ENCODE measurements at places on chromosomes 4 and X.

GRCh38 chr4:1174941-1175634 lies 2.7 kb upstream of the SPON2 start:
- no peak overlapping the region for H3K27ac ChIP-seq
- H3K4me3 ChIP-seq: no peak overlapping the region

GRCh38 chrX:30941898-30942297 lies 52.8 kb upstream of the TAB3 start:
- no peaks in the 10 kb centered on the region for H3K4me1 ChIP-seq
- H3K4me3 ChIP-seq: no peak overlapping the region
- no peaks in the 10 kb centered on the region for H3K27me3 ChIP-seq
- DNase-seq: no peak
- no peaks in the 10 kb centered on the region for H3K36me3 ChIP-seq
- no peak overlapping the region for H3K27ac ChIP-seq

DNA sequence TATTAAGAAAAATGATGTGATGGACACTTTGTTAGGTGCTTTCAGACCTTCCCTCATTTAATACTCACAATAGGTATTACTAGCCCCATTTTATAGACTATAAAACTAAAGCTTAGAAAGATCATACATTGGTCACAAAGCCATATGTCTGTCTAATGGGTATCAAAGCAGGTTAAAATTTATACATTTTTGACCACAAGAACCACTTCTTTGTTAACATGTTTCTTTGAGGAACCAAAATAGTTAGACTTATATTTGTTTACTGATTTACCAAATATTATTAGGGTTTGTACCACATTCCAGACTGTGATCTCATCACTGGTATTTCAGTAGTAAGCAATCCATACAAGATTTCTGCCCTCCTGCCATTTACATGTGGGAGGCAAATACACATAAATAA lies 363.3 kb downstream of the NAF1 start:
- no peaks in the 10 kb centered on the region for H3K36me3 ChIP-seq
- no peak for DNase-seq
- no peaks in the 10 kb centered on the region for H3K27me3 ChIP-seq
- no peak overlapping the region for H3K27ac ChIP-seq
- no peak overlapping the region for H3K4me3 ChIP-seq

DNA sequence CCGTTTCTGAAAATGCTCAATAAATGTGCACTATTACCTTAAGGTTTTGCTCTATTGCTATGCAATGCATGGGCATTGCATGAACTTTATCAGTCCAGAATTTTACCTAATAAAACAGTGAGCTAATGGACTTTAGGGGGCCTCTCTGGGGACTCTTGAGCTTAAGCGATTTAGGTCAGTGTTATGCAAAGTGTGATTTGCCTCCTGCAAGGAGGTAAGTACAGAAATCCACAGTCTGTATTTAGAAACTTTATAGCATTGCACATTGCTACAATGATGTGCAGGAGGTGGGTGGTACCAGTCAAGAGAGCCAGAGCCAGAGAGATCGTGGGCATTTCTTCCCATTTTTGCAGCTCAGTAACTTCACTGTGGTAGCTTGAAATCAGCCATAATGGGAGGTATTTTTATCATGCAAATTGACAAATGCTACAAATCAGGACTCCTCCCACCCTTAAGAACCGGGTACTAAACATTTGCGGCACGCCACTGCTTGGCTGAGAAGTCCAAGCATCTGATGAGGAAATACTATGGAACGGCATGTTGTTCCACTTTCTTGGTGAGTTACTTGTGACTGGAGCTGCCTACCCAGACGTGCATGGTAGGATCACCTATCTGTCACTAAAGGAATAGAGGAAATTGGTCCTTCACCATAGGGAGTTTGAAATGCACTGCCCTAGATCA lies 174.6 kb upstream of the PGRMC2 start:
- H3K4me1 ChIP-seq: no peaks in the 10 kb centered on the region
- DNase-seq: no peak
- no peak overlapping the region for H3K27ac ChIP-seq
- H3K27me3 ChIP-seq: no peaks in the 10 kb centered on the region
- no peak overlapping the region for H3K4me3 ChIP-seq

DNA sequence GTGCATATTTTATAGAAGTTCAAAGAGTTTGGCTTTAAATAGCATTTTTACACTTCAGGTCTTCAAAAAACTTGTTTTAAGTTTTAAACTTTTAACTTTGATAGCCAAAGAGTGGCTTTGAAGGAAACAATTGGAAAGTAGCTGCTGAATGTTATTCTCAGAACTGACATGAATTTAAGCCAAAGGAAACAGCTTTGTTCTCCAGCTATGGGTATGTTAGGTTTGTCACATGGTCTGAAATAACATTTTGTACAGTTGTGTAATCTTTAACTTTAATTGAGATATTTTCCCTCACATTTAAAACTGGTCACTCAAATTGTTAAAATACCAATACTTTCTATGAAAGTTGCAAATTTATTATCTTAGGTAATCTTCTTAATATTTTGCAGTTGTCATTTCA lies 564.7 kb downstream of the IL15 start:
- no peaks in the 10 kb centered on the region for H3K4me1 ChIP-seq
- DNase-seq: no peak
- no peaks in the 10 kb centered on the region for H3K27me3 ChIP-seq
- no peak overlapping the region for H3K4me3 ChIP-seq
- H3K27ac ChIP-seq: no peak overlapping the region
- no peaks in the 10 kb centered on the region for H3K36me3 ChIP-seq

- no peaks in the 10 kb centered on the region for H3K27me3 ChIP-seq
- no peak overlapping the region for H3K27ac ChIP-seq
- no peak for DNase-seq
- no peaks in the 10 kb centered on the region for H3K4me1 ChIP-seq
These were observed 25.1 kb upstream of the PRDM8 start for GRCh38 chr4:80172203-80172602.

DNA sequence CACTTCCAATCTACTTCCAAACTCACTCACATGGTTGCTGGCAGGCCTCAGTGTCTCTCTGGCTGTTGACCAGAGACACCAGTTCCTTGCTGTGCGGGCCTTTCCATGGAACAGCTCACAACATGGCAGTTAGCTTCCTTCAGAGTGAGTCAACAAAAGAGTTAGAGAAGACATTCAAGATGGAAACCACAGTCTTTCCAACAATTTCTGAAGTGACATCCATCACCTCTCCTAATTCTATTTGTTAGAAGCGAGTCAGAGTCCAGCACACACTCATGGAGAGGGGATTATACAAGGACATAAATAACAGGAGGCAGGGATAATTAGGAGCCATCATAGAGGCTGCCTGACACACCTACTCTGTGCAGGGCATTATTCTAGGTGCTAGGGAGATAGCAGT lies 62.5 kb upstream of the TMEM164 start:
- no peaks in the 10 kb centered on the region for H3K4me1 ChIP-seq
- no peaks in the 10 kb centered on the region for H3K27me3 ChIP-seq
- no peak overlapping the region for H3K27ac ChIP-seq
- H3K4me3 ChIP-seq: no peak overlapping the region
- H3K36me3 ChIP-seq: no peaks in the 10 kb centered on the region
- no peak for DNase-seq

GRCh38 chrX:2373615-2374014 lies 127.2 kb downstream of the DHRSX start:
- H3K4me3 ChIP-seq: no peak overlapping the region
- no peaks in the 10 kb centered on the region for H3K27me3 ChIP-seq
- no peak overlapping the region for H3K27ac ChIP-seq
- no peak for DNase-seq
- H3K36me3 ChIP-seq: no peaks in the 10 kb centered on the region

GRCh38 chr4:16450724-16451123 lies 224.5 kb upstream of the TAPT1 start:
- H3K27me3 ChIP-seq: 0 out of 2 replicates have a peak, but pooled peaks cover 4% of the 10 kb centered on the region
- DNase-seq: no peak
- H3K4me3 ChIP-seq: no peak overlapping the region

DNA sequence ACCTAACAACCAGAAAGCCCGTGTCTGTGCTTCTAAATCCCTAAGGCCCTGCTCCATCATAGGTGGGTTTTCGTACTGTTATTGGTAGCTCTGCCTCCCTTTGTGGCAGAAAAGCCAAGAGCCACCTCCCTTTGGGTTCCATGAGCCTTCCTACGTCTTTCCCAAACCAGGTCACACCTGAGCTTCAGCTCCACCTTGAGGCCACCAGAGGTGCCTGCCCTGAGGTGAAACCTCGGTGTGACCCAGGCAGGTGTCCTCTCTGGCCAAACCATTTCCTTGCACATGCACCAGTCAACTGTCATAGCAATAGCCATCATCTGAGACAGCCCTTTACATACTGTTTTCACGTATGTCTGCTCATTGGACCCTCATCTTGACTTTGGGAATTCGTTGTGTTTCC lies 188.0 kb upstream of the RBPJ start:
- DNase-seq: no peak
- H3K27me3 ChIP-seq: no peaks in the 10 kb centered on the region
- H3K36me3 ChIP-seq: no peaks in the 10 kb centered on the region
- H3K4me1 ChIP-seq: no peaks in the 10 kb centered on the region

GRCh38 chr4:180538384-180539057 lies 1704.7 kb upstream of the TENM3 start:
- H3K4me1 ChIP-seq: peaks cover 4% of the 10 kb centered on the region
- H3K36me3 ChIP-seq: no peaks in the 10 kb centered on the region
- H3K27me3 ChIP-seq: no peaks in the 10 kb centered on the region
- DNase-seq: no peak

DNA sequence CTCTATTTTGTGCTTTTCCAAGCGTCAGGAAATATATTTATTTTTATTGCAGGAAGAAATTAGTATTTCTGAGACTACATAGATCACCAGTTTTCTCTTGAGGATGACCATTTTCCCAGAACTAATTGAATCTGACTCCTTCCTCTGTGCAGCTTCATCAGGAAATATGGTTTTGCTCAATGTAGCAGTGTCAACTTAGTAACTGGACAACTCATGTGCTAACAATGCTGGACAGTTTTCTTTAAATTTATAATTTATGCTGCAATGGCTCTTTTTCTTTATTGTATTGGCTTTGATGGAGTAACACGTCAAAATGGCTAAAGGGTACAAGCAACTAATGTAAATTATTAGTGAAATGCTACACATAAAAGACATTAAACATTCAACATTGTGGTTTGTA lies 531.5 kb downstream of the ANKRD50 start:
- H3K27me3 ChIP-seq: no peaks in the 10 kb centered on the region
- H3K4me3 ChIP-seq: no peak overlapping the region
- peaks cover 7% of the 10 kb centered on the region for H3K4me1 ChIP-seq
- H3K36me3 ChIP-seq: no peaks in the 10 kb centered on the region

DNA sequence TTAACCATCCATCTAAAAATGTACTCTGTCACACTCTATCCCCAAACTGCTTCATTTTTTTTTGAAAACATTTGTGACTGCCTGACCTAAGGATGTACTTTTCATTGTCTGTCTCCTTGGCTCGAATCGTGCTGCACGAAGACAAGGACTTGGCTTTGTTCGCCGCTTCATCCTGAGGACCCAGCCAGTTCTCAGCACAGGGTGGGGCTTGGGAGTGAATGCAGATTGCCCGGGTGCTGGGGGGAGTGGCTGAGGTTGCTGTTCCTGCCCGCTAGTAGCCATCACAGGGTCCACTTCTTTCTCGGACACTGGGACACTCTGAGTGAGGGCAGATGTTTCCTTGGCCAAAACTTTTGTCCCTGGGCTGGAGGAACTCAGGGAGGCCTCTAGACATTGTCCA lies 70.1 kb upstream of the CLCN4 start:
- H3K4me1 ChIP-seq: no peaks in the 10 kb centered on the region
- no peaks in the 10 kb centered on the region for H3K36me3 ChIP-seq
- DNase-seq: no peak
- H3K27ac ChIP-seq: no peak overlapping the region
- no peak overlapping the region for H3K4me3 ChIP-seq
- no peaks in the 10 kb centered on the region for H3K27me3 ChIP-seq

- no peak overlapping the region for H3K27ac ChIP-seq
- H3K36me3 ChIP-seq: no peaks in the 10 kb centered on the region
- H3K4me3 ChIP-seq: no peak overlapping the region
- H3K27me3 ChIP-seq: no peaks in the 10 kb centered on the region
- no peaks in the 10 kb centered on the region for H3K4me1 ChIP-seq
These were observed 32.9 kb upstream of the HGFAC start for GRCh38 chr4:3408793-3409330.

- peaks cover 10% of the 10 kb centered on the region for H3K27me3 ChIP-seq
- DNase-seq: no peak
- no peak overlapping the region for H3K27ac ChIP-seq
- H3K36me3 ChIP-seq: no peaks in the 10 kb centered on the region
- H3K4me3 ChIP-seq: no peak overlapping the region
These were observed 9.0 kb upstream of the NSG1 start for GRCh38 chr4:4377732-4378460.

DNA sequence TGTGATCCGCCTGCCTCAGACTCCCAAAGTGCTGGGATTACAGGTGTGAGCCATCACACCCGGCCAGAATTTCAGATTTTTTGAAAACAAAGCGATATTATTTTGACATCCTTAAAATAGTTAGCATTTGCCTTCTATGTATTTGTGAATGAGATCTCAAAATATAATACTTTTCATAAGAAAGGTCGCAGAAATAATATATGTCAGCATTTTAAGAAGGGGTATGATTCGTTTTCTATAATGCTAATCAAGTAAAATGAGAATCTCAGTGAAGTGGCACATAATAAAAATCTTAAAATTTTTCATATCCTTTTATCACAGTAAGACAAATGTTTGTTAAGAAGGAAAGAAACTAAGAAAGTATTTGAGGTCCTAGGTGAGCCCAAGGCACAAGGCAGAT lies 52.2 kb downstream of the GRSF1 start:
- H3K36me3 ChIP-seq: no peaks in the 10 kb centered on the region
- H3K27ac ChIP-seq: no peak overlapping the region
- H3K27me3 ChIP-seq: no peaks in the 10 kb centered on the region
- no peaks in the 10 kb centered on the region for H3K4me1 ChIP-seq
- no peak for DNase-seq

GRCh38 chr4:4619821-4620220 lies 78.0 kb upstream of the STX18 start:
- H3K27ac ChIP-seq: no peak overlapping the region
- no peaks in the 10 kb centered on the region for H3K4me1 ChIP-seq
- H3K36me3 ChIP-seq: no peaks in the 10 kb centered on the region
- DNase-seq: no peak

- no peak overlapping the region for H3K27ac ChIP-seq
- no peak for DNase-seq
- no peaks in the 10 kb centered on the region for H3K27me3 ChIP-seq
- H3K36me3 ChIP-seq: no peaks in the 10 kb centered on the region
These were observed 158.7 kb upstream of the CXorf51A start for GRCh38 chrX:146973283-146973682.
